NCI-H345 (cell line): ENCODE measurements at places on chromosomes 13 and 19.

GRCh38 chr13:44045180-44045562 is 165.5 kb downstream of the LACC1 start:
- peak; percentile 17 for DNase-seq

GRCh38 chr19:11286312-11286974 is 9.5 kb upstream of the TSPAN16 start:
- no peak for DNase-seq

DNA sequence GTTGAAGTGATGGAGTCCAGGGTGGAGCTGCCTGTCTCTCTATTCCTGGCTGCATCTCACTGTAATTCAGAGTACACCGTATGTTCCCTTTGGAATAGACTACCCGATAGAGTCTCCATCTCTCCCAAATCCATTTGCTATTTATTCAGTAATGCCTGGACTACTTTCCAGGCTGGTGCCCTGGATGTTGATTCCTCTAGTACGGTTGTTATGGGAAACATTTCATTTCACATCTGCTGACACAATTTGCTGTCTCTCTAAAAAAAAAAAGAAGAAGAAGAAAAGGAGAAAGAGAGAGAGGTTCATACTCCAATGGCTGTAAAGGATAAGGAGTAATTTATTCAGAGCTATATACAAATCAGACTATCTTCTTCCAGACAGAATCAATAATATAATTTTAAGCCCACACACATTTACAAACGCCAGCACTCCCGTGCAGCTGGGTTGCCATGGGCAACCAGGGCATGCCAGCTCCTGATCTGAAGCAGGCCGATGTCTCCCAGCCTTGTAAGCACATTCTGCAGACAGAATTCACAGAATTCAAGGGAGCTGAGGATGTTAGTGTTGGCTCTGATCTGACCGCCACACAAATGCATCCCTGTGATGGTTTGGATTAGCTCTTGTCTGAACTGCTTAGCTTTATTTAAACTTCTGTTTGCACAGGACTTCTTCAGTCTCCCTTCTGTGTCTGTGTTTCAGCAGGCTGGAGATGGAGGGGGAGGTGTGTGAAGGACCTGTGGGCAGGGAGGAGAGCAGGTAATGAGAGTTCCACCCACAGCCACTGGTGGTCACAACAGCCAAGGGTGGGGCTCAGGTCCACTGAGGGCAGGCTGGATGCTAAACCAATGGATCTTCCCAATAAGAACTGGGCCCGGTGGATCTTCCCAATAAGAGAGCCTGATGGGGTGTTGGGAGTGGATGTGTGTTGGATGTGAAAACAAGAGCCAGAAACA is 66.0 kb downstream of the TEX26 start:
- DNase-seq, result peak; percentile 39

- no peak for DNase-seq
These were observed 12.8 kb downstream of the MIR17HG start for GRCh38 chr13:91360246-91360751.

DNA sequence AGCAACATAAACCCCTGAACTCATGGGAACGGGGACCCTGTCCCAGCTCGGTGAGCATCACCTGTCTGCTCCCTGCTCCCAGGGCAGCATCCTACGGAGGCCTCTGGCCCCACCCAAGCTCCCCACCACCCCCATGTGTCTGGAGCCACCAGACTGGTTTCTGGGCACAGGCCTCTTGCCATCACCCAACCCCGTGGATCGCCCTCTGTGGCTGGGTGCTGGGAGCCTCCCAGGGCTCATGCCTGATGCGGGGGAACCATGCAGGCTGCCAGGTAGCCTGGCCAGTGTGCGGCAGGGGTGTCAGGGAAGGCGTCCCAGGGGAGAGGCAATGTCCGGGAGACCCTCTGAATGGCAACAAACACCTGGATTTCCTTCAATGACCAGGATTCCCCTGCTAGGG is 2.7 kb downstream of the MICOS13 start:
- no peak for DNase-seq

DNA sequence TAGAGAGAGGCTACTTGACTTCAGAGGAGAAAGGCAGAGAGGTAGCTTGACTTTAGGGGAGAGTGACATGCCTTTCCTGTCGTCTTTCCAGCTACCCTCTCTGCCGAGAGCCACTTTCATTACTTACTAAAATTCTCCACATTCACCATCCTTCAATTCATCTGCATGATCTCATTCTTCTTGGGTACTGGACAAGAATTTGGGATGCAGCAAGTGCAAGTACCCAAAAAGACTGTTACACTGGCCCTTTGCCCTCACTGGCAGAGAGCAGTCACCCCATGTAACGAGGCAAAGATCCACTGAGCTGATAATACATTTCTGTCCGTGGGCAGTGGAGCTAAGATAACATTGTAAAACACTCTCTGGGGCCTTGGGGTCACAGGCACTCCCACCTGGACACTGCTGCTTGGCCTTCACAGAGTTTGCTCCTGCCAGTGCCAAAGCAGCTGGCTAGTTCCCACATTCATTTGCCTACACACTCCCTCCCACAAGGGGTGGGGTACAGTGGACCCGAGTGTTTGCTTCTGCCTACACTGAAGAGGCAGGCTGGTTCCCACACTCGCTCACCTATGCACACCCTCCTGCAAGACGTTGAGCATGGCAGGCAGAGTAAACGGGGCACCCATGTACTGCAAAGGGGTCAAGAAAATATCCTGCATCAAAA is 1276.9 kb upstream of the PCDH9 start:
- no peak for DNase-seq

GRCh38 chr19:43774103-43774939 is 6.5 kb downstream of the KCNN4 start:
- DNase-seq, result no peak

- no peak for DNase-seq
These were observed 482.5 kb downstream of the SUCLA2 start for GRCh38 chr13:47518530-47518929.

GRCh38 chr13:91579320-91579719 is 180.9 kb downstream of the GPC5 start:
- no peak for DNase-seq

GRCh38 chr19:38210458-38210987 is 13.5 kb downstream of the DPF1 start:
- peak; percentile 83 for DNase-seq

DNA sequence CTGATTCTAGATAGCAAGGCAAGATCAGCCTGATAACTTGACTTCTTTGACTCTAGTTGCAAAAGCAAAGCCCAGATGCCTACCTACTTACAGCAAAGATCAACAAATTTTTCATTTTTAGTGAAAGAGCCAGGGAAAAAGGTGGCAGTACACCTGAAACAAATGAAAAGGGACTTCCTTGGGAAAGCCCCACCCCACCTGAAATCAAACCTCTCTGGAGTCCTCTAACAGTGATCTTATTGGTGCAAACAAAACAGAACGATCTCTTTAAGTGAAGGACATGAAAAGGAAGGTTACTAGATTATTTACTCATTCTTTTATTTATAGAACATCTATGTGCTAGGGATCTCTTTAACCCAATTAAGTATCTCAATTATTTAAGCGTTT is 507 bp upstream of the LCP1 start:
- no peak for DNase-seq

DNA sequence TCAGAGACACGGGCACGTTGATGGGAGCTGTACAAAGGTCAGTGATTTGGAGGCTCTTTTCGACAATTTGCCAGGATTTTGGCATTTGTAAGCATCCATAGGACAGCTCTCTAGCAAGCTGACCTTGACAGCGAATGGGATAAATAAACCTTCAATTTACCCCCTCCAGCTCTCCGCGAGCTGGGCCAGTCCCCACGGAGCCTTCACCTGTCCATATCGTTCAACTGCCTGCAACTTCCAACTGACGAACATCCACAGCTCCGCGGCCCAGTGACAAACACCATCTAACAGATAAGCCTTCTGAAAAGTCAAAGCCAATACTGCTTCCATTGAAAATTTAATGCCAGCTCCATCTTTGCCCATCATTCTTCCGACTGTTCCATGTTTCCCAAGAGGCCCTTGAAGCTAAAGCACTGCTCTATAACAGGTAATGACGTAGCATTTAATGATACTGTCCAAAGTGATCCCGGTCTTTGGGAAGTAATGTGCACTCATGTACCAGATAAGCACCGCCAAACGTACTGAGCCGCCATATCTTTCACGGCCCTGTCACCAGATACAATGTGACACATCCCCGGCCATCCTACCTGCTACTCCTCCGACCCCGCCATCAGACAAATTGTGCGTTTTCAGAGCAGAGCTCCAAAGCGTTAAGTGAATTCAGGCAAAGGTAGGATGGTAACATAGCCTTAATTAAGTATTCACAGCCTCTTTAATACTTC is 365.3 kb upstream of the ZNF507 start:
- DNase-seq, result no peak

DNA sequence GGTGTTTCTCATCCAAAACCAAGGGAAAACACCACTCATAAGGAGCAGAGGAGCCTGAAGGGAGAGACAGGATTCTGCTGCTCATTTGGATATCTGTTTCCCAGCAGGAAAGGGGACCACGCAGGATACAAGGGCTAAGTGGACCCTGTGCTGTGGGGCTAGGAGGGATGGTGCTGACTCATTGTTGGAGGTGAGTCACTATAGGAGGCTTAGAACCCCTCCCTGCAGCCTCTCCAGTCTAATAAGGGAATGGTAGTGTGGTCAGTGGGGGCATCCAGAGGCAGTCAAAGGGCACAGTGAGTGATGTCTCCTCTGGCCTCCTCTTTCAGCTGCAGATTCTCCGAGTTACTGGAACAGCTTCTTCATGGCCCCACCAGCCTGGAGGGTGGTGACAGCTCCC is 442.3 kb downstream of the TUBA3C start:
- DNase-seq, result no peak

DNA sequence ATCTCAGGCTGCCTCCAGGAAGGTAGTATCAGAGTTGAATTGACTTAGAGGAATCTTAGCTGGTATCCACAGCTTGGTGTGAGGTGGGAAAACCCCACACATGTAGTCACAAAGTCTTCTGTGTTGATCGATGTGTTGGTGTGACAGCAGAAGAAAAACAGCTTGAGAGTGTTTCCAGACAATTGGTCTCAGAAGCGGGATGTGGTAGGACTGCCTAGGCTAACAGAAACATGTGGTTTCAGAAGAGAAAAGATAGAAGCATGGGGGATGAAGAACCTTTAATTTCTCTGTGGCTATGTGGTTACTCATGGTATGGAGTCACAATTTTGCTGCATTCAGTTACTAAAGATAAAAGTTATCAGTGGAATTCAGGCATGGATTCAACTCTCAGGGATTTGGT is 134.7 kb upstream of the SLITRK5 start:
- DNase-seq, result no peak

GRCh38 chr19:4058693-4059452 is 7.8 kb downstream of the ZBTB7A start:
- DNase-seq, result no peak

GRCh38 chr19:32208060-32208459 is 137.3 kb upstream of the ZNF507 start:
- no peak for DNase-seq

- no peak for DNase-seq
These were observed 86.6 kb upstream of the SOX1 start for GRCh38 chr13:111980146-111980929.

- no peak for DNase-seq
These were observed 22.4 kb downstream of the MED26 start for GRCh38 chr19:16605553-16605994.

- no peak for DNase-seq
These were observed 508.8 kb downstream of the DACH1 start for GRCh38 chr13:71358218-71358617.

DNA sequence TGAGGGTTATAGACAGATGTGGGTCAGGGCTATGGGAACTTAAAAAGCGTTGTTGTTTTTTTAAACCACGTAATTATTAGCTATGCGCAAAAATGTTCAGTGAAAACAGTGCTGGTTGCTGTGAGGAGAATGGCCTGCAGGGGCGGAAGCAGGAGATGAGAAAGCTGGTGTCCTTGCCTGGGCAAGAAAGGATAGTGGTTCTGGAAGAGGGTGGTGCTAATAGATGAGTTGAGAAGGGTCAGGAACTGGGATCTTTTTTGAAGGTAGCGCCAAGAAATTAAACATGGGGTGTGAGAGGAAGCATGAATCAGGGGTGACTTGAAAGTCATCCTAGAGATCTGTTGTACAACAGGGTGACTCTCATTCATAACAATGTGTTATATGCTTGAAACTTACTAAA is 4.8 kb upstream of the SMG9 start:
- no peak for DNase-seq

DNA sequence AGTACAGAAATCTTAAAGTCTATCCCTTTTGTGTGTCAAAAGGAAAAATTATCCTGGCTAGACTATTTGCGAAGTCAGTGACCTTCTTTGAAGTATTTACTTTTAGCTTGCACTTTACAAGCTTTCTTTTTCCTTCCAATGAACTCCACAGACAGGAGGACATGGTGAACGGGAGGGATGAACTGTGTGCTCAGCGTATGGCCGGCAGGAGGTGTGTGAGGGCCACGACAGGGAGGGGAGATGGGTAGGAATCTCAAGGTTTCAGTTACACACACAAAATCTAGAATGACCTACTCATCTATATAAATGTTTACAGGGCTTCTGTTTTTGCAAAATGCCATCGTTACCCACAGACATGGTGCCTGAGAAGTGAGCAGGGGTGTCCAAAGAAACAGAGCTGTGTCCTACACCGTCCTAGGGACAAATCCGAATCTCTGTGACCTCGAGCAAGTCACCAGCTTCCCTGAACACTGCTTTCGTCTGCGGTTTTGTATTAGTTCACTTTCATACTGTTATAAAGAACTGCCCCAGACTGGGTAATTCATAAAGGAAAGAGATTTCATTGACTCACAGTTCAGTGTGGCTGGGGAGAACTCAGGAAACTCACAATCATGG is 537.2 kb downstream of the LIG4 start:
- DNase-seq, result no peak

DNA sequence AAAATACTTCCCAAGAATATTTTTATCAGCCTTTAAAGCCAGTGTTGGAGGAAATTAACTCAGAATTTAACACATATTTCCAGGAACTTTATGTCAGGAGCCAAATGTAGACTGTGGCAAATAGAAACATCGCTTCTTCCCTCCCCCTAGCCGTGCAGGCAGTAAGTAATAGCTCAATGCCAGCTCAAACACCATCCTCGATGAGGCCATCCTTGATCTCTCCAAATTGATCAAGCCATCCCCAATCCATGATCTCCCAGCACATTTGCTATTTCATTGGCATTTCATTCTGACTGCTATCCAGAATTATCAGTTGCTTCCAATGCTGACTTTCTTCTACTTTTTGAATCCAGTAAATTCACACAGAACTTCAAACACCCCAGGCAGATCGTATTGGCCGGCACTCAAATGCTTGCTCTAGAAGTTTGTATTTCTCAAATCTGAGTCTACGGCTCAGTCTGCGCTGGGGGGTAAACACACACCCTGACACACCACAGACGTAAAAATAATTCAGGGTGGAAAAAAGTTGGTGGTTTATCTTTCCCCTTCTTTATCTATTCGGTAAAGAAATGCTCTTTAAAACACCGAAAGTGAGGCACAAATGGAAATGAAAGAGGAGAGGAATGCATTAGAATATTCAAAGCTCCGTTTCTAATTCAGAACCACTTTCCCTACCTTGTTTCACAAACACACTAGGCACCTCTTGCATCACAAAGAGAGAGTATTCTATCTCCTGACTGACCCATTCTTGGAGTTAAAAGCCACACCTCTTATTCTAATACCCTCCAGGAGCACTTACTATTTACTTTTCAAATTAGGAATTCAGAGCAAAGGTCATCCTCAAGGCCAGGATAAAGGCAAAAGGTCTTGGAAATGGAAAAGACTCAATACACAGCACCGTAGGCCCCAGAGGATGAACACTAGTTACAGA is 991 bp downstream of the OBI1 start:
- no peak for DNase-seq
